Astrocyte of the spinal cord (primary cell): ENCODE measurements at places on chromosomes 7 and 10.
A peak's percentile ranks its signal among the peaks of the same experiment; 100 is the strongest.

DNA sequence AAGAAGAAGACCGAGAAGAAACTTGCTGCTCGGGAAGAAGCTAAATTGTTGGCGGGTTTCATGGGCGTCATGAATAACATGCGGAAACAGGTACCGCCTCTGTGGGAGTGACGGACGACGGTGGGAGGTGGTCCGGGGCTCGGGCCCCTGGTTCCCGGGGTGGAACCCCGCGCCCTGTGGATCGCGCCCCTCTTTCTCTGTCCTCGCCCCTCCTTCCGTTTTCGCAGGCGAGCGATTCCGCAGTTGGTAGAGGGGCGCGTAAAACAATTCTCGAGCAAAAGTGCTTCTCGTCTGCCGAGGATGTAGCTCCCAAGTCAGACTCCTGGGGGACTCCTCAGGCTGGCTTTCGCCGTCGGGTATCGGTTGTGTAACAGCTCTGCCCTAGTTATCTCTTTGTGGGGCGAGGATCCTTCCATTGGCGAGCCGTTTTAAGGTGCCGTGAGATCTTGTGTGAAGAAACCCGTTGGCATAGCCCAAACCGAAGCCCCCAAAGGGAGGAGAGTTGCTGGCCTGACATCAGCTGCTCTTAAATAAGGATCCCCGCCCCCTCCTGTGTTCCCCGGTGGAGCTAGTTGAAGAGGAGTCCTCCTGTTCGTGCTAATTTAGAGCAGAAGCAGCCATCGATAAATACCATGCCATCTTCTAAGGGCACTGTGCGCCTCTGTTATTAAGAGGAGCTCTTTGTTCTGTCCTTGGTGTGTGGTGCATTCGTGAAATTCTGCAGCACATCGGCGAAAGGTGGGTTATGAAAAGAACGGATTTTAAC lies 655 bp downstream of the KLHL7 start:
- peak; percentile 55 for DNase-seq

DNA sequence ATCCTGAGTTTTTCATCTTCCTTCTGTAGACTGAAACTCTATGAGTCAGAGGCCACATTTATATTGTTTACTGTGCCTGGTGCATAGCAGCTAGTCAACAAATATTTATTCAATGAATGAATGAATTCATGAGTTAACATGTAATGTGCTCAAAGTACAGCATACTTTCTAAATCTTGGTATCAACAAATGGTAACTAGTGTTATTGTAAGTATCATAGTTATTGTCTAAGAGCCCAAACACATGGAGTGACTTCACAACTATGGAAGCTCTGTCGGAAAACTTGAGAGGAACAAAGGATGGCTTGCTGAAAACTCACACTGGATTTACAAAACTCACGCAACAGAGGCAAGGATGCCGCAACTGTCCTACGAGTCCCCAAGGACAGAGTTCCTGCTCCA lies 35.9 kb downstream of the DENND2A start:
- DNase-seq, result peak; percentile 61

DNA sequence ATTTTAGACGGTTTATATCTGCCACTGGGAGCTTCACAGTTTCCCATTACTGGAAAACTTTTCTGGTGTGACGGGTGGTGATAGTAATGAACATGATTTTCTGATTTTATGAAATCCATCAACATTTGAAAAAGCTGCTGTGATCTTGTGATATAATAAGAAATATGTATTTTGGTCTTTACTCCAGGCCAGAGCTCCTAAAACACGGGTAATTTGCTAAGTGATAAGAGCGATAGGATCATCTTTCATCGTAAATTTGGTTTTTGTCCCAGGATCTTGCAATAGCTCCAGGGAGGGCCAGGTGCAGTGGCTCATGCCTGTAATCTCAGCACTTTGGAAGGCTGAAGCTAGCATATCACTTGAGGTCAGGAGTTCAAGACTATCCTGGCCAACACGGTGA lies 10.8 kb upstream of the RNF216 start:
- DNase-seq, result no peak

DNA sequence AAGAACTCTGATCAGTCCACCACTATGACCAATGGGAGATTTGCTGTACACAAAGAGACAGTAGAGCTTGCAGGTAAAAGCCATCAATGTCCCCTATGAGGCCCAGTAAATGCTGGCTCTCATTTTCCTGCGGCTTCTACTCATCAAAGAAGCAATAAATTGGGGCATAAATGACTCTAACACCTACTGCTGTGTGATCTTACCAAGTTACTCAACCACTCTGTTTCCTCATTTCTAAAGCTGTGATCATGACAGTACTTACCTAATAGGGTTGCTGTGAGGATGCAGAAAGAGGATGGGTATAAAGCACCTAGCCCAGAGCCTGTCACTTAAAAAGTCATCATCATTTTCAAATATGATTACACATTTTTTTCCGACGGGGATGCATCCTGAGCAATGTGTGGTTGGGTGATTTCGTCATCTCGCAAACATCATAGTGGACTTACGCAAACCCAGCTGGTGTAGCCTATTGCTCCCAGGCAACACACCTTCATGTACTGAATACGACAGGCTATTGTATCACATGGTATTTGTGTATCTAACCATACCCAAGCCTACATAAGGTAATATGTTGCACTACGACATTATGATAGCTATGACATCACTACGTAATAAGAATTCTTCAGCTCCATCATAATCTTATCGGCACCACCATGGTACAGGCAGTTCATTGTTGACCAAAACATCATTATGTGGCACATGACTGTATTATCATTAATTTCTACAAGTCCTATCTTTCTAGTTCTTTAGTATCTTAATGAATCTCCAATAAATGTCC lies 7.1 kb upstream of the MGMT start:
- DNase-seq, result no peak

GRCh38 chr10:122350893-122351292 lies 23.6 kb upstream of the PLEKHA1 start:
- DNase-seq, result no peak

DNA sequence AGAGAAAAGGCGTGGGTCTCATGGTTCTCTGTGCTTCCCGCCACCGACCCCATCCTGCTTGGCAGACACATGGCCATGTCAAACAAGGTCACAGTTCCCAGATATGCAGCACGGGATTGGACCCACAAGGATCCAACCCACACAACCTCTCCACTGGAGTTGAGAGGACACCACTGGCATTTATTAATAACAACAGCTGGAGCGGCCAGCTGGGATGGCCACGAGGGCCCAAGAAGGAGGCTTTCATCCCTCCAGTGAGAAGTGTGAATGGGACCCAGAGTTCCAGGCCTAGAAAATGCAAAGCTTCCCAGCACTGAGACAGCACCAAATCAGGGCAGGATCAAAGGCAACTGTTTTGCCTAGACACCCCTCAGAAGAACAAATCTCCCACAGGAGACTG lies 31.5 kb downstream of the FGFR2 start:
- DNase-seq, result no peak

GRCh38 chr7:6273380-6273837 lies 985 bp upstream of the CYTH3 start:
- DNase-seq, result no peak
